Lung (tissue), 17 donors: ENCODE measurements at places on chromosomes 13 and 19. TPM values are rescaled to one million over a fixed set of nuclear protein-coding genes. Genes with fewer than 3 reads are reported as not detected.

Gene PBX4
- polyA plus RNA-seq = 2.2 TPM

Gene FBXO27
- 2.9 TPM for polyA plus RNA-seq

Gene XPO4
- 5.4 TPM for polyA plus RNA-seq

Gene TMEM145
- 0.12 TPM for polyA plus RNA-seq

Gene NLRP7
- polyA plus RNA-seq = not detected

Gene ZNF729
- not detected for polyA plus RNA-seq

Gene WASF3
- polyA plus RNA-seq = 5.5 TPM

Gene RPL21
- 954 TPM for polyA plus RNA-seq

Gene KLK14
- polyA plus RNA-seq = 1.3 TPM

Gene FUT6
- polyA plus RNA-seq = 2.6 TPM

Gene KLF2
- polyA plus RNA-seq = 121 TPM

Gene ZNF99
- 0.01 TPM for polyA plus RNA-seq

Gene SHD
- polyA plus RNA-seq = not detected

Gene TNFSF13B
- 32.4 TPM for polyA plus RNA-seq

Gene DDA1
- 60.2 TPM for polyA plus RNA-seq

Gene FOXA3
- 0.68 TPM for polyA plus RNA-seq

Gene KLF1
- polyA plus RNA-seq = 0.26 TPM
